ENCODE measurements at places on chromosomes 2 and 18.

DNA sequence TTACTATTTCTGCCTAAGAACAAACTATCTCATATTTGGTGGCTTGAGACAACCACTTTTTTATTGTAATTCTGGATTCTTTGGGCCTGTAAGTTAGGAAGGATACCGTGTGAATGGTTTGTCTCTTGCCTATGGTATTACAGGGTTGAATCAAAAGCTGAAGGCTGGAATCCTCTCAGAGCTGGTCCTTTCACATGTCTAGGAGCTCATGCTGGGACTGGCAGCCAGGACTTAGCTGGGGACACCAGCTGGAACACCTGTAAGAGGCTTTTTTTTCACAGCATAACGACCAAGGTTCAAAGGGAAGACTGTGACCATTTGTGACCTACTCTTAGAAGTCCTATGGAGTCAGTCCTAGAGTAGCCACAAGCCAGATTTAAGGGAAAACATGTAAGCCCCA is 226.3 kb downstream of the ZNF804A start:
- DNase-seq: no peak

GRCh38 chr2:61011678-61012077 is 5.8 kb upstream of the PEX13 start:
- DNase-seq: no peak

GRCh38 chr2:198314559-198315153 is 510.3 kb downstream of the PLCL1 start:
- DNase-seq: no peak

GRCh38 chr18:37064187-37064586 is 235.3 kb downstream of the KIAA1328 start:
- DNase-seq: no peak

DNA sequence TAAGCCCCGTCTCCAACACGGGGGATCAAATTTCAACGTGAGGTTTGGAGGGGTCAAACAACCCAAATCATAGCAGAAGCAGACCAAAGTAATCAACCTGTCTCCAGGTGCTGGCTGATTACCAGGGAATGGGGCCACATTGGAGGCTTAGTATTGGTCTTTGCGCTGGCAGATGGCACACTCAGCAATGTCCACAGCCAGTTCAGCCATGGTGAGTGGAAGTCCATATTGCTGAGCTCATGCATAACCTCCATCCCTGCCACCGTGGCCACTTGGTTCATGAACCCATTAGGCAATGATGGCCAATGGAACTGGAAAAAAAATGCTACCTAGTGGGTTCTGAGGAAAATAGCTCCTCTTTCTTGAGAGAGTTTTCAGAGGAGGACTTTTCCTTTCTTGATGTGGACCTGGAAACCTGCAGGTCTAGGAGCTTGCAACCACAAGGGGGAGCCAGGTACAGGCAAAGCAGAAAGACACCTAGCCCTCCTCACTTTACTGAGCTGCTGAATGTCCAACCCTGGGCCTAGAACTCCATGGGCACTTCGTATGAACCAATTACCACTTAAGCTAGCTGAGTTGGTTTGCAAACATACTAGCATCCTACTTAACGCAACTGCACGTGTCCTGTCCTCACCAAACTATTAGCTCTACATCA is 128.0 kb upstream of the GYPC start:
- peak; percentile 75 for DNase-seq

DNA sequence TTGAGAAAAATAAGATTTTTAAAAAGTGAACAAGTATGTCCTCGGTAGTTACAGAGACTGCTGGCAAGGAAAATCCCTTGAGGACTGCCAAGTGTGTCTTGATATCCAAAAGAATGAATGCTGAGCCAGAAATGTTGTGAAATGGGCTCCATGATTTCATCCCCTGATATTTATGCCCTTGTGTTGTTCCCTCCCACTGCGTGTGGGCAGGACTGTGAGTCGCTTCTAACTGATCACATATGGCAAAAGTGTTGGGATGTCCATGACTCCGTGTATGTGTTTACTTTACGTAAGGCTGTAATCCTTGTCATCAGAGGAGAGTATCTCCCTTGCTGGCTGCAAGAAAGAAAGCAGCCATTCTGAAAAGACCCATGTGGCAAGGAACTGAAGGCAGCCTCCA is 285.1 kb downstream of the SS18 start:
- no peak for DNase-seq

DNA sequence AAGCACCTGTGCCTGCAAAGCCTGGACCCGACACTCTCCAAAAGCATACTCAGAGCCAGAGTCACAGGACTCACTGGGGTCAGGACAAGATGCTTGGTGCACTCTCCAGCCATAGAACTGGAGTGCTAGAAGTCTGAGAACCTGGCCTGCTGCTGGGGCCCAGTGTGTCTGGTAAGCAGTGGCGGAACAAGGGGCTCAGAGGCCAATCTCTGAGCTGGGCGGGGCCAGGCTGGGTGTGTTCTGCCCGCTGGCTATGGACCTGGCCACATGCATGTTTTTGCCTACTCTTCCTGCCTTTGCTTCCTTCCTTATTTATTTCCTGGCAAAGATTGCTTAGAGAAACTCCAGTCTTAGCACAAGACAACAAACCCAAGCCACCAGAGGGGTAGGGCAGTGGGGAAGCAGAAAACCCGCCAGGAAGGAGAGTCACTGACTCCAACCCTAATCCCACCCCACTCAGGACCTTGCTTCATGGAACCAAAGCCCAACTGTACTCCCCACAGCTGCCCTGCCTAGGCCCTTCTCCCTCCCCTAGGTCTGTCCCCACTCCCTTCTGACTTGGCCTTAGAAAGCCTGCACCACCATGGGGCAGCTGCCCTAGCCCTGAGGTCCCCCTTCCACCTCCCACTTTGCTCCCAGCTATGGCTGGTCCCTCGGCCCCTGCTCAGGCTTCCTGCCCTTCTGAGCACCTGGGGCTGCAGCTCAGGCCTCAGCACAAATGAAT is 315.5 kb downstream of the CELF4 start:
- no peak for DNase-seq

DNA sequence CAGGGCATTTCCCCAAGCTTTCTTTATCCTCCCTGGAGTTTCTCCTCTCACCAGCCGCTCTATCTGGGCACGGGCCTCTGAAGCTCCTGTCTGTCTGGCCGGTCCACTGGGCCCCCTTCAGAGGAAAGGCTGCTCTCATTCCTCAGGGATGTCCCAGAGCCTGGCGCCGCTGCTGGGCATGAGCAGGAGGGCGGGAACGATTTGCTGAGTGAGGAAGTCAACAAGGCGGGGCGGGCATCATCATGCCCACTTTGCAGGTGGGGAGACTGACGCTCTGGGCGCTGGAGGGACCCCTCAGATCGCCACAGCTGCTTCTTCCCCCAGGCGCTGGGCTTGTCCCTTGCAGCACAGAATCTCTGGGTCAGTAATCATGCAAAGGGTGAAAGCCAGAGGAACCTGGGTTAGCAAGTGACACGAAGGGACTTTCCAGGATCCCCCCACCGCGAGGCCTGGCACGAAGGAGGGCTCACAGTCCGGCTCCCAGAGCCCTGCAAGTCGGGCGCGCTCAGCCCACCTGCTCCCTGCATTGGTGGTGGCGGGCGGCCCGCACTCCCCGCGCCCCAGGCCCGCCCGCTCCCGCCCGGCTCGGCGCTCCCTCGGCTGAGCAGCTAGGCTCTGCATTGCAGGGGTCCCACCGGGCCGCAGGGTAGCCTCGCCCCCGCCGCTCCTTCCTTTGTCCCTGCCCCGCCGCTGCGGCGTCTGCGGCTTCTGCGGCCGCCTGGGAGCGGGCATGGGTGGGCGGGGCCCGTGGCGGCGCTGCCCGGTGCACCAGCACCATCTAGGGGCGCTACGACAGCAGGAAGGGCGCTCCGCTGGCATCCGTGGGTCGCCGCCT is 157.8 kb downstream of the CYRIA start:
- DNase-seq: no peak

DNA sequence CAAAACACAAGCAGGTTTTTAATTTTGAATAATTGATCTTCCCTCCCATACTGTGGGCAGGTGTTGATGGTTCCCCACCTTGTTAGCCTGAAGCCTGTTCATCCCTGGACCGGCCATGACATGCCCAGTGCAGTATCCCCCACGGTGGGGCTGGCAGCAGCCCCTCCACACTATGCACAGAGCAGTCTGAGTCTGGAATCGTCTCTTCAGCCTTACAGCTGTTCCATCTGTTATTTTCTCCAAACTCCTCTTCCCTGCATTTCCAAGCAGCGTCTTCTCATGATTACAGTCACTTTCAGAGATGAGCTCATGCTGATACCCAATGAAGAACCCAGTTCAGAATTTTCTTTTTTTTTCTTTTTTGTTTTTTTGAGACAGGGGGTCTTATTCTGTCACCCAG is 68.2 kb downstream of the ADI1 start:
- no peak for DNase-seq

- DNase-seq: no peak
These were observed 19.7 kb upstream of the TMEM17 start for GRCh38 chr2:62525549-62526269.

- DNase-seq: no peak
These were observed 113.3 kb downstream of the SCG2 start for GRCh38 chr2:223488814-223489213.

DNA sequence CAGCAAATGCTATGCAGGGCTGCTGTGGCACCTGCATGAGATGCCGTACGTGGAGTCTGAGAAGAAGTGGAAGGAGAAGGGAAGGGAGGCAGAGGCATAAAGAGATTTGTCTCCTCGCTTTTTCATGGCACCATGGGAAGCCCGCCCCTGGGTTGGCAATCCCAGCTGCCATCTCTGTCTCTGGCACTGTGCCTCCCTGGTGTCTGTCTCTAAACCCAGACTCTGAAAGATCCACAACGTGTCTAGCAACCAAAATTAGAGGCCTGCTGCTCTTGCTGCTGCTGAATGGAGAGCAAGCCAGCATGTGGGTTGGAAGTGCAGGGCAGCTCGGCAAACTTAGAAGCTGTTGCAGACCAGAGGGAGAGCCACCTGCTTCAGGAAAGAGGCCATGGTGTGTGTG is 53.1 kb downstream of the INO80C start:
- DNase-seq: no peak

DNA sequence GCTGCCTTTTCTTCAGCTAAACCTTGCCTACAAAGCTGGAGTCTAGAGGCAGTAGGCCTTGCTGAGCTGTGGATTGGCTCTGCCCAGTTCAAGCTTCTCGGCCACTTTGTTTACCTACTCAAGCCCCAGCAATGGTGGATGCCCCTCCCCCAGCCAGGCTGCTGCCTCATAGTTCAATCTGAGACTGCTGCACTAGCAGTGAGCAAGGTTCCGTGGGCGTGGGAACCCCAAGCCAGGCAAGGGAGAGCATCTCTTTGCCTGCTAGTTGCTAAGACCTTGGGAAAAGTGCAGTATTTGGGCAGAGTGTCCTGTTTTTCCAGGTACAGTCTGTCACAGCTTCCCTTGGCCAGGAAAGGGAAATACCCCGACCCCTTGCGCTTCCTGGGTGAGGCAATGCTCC is 68.9 kb downstream of the VAPA start:
- no peak for DNase-seq

DNA sequence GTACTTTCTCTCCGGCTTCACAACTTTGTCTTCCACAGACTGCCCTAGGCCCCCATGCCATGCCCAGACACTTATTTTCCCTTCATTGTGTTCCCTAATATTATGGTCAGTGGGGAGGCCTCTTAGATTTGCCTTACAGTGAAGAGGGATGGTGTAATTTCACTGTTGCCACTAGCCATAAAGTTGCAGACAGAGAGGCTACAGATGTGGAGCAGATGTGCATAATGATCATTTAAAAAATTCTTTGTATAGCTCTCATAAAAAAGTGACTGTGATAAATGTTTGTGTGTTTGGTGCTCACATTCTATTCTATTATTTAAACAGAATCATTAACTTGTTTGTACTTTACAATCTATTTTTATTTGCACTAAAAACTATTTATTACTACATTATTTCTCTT is 67.5 kb upstream of the FN1 start:
- no peak for DNase-seq

- DNase-seq: no peak
These were observed 150.4 kb upstream of the ITGA4 start for GRCh38 chr2:181306785-181307184.

DNA sequence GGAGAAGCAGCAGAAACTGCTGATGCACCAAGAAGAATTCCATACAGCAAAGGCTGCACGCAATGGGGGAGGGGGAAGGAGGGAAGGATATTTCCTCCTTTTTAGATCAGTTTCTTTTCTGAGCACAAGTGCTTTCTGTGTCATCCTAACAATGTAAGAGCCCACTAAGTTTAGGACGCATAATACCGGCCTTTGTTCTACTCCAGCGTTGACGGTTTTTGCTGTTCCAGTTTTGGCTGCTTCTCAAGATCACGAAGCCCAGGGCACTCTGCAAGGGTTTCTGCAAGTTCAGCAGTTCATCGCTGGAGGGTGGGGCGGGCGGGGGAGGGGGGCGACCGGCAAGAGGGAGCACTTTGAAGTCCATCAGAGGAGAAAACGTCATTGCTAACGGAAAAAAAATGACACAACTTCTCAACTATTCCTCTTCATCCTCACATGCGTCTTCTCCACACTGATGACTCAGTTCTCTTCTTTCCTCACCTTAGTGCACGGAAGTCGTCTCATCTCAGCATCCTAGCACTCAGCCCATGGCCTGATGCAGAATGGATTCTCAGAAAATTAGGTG is 8.7 kb downstream of the FAM178B start:
- no peak for DNase-seq

- DNase-seq: no peak
These were observed 177.2 kb upstream of the CXCR4 start for GRCh38 chr2:136295168-136295567.

- DNase-seq: no peak
These were observed 55.5 kb downstream of the PRKCE start for GRCh38 chr2:45707006-45707405.

GRCh38 chr2:239371726-239372686 is 28.8 kb downstream of the HDAC4 start:
- no peak for DNase-seq

- DNase-seq: no peak
These were observed 290.8 kb upstream of the CHAC2 start for GRCh38 chr2:53476834-53477233.

DNA sequence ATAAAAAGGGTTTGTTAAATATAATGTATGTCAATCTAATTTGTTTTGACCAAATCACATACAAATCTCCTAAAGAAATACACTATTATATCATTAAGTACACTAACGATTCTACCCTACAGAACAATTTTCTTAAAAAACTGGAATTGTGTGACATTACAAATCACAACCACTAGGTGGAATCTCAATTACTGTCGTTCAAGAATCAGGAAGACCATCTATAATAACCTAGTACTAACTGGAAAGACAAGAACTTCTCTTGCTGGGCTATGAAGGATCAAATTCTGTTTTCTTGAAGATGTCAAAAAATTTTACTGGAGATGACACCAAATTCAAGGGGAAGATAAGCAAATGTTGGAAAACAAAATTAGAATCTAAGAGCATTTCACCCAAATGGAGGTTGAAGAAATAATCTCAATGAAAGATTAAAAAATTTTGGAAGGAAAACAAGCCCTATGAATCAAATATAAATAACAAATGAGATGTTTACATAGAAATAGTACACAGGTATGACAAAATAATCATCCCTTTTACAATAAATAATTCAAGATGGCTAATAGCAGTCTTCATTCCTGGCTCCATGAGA is 110.9 kb downstream of the STK39 start:
- no peak for DNase-seq

DNA sequence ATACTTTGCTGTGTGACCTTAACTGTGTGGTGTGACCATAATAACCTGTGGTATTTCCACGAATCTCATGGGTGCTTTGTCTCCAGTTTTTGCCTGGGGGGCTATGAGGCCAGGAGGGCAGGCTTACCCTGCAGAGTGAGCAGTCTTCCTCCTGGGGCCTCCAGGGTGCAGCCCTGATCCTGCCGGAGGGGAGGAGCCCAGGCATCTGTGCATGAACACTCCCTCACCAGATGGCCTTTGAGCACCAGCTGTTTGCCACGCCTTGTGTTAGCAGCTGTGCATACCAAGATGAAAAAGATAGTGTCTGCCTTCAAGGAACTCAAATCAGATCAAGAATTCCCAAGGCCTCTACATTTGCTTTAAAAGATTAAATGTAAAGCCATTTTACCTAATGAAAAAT is 75.0 kb upstream of the RBM44 start:
- DNase-seq: no peak
